GM18507 (cell line): ENCODE measurements at places on chromosomes 6 and 20.

DNA sequence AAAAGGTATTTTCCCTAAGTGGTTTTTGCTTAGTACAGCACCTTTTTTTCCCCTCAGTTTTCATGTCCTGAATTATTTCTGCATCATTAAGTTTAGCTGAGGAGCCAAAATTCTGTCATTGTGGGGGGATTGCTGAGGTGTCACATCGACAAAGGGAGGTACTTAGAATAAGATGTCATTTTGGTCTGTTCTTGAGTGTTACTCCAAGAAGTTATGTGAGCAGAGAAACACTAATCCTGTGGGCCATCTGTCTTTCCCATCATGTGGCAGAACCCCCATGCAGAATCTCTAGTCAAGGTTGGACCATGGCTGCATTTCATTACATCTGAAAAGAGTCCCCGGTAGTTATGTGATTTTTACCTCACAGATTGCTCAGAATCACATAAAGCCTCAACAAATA, 167.8 kb upstream of the CENPW start:
- no peak for DNase-seq

DNA sequence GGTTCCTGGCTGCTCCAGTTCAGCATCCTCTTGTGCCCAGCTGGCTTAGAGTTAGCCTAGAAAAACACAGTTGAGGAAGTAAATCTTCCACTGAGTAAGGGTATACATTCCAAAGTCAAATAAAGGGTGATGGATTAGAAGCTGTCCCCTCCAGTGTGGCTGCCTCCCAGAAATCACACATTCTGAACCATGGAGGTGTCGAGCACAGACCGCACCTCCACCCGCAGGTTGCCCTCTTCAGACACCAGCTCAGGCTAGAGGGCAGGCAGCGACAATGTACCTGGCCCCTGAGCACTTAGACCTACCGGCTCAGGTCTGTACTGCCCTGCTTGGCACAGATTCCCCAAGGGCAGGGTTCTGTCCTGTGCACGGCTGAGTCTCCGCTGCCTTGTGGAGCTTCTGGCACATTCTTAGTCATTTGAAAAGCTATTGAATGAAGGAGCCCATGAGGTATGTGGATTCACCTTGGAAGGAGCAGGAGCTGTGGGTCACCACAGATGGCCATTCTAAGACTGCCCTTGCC, 118.1 kb downstream of the FAM120B start:
- no peak for DNase-seq

- DNase-seq: no peak
These were observed 275.3 kb downstream of the NRN1 start for GRCh38 chr6:5731435-5731834.

GRCh38 chr6:155595284-155595683, 139.6 kb upstream of the NOX3 start:
- DNase-seq: no peak

GRCh38 chr6:21845439-21846140, 252.0 kb downstream of the SOX4 start:
- no peak for DNase-seq

DNA sequence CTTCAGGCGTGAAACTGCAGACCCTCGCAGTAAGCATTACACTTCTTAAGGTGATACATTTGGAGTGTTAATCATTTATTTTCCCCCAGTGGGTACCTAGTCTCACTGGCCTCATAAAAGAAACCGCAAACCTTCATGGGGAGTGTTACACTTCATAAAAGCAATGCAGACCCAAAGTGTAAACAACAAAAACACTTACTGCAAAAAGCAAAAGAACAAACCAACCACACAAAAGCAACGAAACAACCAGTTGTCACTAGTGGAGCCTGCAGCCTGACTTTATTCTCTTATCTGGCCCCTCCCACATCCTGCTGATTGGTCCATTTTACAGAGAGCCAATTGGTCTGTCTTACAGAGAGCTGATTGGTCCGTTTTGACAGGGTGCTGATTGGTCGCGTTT, 23.8 kb downstream of the LY86 start:
- no peak for DNase-seq

DNA sequence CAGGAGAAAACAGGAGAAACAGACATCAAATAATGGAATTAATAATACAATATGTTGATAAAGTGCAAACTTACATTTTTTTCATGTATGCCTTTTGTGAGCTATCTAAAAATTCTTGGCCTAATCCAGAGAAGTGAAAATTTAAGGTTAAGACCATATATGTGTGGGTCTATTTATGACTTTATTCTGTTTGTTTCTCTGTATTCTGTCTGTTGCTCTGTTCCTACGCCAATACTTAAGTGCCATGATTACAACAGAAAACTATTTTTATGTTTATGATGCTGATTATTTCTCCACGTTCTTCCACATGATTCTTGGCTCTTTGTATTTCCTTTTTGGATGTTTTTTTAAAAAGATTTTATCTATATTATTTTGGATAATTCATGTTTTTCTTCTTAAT, 109.6 kb upstream of the MAP3K4 start:
- DNase-seq: no peak

DNA sequence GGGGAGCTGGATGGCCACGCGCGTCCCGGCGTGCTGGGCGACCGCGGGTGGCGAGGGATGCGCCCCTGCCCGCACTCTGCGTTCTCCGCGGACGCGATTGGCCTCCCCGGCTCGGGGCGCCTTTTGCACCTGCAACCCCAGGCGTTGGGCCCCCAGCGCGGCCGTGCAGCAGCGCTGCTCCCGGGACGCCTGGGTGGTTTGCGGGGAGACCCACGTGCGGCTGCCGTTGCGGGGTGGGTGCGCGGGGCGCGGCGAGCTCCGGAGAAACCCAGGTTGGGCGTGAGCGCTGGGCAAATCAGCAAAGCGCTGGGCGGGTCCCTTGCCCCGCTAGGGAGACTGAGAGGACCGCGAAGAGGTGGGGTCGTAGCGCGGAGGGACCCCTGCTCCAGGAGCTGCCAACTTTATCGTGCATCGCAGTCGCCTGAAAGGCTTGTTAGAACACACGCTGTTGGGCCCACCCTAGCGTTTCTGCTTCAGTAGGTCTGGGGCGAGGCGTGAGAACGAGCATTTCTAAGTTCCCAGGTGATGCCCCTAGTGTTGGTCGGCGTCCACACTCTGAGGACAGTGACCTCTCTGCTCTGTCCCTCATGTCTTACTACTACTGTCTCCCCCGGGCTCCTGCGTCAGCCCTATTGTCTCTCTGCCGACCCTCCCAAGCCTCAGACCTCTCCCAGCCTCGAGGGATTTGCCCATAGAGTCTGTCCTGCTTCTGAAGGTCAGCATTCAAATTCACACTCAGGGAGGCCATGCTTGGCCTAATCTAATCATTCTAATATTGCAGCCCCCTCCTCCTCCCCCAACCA, 538 bp upstream of the ZFP64 start:
- DNase-seq: peak; percentile 28

DNA sequence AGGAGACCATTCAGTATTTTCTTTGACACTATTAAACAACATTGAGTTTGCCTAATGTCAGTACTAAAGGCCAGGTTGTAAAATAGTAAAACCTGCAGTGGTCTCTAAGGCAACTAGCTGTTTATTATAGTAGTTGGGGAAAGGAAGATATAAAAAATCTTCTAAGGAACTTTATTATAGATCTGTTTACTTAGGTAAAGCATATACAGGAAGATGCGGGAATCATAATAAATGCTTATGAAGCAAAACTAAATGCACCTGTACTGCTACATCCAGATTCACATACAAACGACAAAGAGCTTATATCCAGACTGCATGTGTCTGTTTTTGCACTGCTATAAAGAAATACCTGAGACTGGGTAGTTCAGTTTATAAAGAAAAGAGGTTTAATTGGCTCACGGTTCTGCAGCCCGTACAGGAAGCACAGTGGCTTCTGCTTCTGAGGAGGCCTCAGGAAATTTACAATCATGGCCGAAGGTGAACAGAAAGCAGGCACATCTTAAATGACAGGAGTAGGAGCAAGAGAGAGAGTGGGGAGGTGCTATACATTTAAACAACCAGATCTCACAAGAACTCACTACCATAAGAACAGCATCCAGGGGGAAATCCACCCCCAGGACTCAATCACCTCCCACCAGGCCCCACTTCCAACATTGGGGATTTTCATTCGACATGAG, 8.7 kb upstream of the TRIM39 start:
- no peak for DNase-seq

DNA sequence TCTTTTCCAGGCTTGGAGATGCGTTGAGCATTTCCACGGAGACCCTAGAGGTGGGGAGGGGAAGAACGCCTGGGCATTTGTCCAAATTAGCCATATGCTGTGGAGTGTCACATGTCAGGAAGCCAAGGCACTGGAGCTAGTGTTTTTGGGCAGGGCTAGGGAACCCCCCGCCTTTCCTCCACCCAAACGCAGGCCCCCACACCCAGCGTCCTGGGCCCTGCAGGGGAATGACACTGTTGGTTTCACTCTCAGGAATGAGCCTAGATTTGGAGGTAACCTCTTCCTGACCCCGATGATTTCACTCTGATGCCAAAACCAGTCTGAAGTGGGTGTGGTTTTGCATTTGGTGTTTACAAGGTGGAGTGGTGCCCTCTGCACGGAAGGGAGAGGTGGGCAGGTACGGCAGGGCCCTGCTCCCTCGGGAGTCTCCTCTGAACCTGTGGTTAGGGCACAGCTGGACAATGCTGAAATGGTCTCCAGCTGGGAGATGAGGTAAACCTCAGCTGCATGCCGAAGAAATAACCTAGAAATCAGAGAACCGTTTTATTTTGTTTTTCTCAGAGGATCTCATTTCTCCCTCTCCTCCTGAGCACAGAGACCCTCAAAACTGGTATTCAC, 29.5 kb downstream of the MTHFD1L start:
- no peak for DNase-seq

DNA sequence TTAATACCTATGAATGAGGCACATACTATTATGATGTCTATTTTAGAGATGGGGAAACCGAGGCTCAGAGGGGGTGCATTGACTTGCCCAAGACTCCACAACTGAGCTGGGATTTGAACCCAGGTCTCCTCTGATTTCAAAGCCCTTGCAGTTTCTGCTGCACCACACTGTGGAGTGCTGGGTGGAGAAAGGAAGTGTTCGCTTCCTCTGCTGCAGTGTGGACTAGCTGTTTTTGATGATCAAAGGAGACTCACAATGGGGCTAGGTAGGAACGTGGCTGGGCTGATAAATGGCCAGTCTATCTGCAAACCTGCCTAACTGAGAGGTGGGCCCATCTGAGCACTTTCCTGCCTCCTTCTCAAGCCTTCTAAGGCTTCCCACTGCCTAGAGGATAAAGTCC, 87.2 kb downstream of the CD40 start:
- DNase-seq: no peak

- DNase-seq: no peak
These were observed 197.2 kb upstream of the SOX4 start for GRCh38 chr6:21396313-21396712.
